ENCODE measurements at places on chromosomes 16 and 17.

DNA sequence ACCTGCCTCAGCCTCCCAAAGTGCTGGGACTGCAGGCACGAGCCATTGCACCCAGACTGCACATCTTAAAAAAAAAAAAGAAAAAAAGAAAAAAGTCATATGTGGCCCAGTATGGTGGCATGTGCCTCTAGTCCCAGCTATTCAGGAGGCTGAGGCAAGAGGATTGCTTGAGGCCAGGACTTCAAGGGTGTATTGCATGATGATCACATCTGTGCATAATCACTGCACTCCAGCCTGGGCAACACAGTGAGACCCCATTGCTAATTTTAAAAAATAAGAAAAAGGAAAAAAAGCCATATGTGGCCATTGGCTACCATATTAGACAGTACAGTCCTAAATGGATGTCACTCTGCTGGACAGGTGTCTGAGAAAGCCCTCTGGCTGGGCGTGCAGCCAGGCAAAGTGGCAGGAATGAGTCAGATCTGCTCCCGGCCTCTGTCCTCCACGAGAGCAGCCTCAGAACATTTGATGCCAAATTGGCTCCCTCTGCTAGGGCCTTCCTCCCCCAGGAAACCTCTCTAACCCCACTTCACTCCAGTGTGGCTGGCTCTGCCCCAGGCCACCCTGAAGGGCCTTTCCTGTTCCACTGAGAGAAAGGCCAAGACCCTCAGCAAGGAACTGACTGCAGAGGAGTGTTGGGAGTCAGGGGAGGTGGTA lies 14.7 kb downstream of the CA7 start:
- no peak overlapping the region for H3K4me3 ChIP-seq
- H3K27me3 ChIP-seq: peaks cover 3% of the 10 kb centered on the region
- H3K4me1 ChIP-seq: peaks cover 4% of the 10 kb centered on the region
- DNase-seq: peak; percentile 50
- no peaks in the 10 kb centered on the region for H3K36me3 ChIP-seq
- H3K27ac ChIP-seq: no peak overlapping the region

DNA sequence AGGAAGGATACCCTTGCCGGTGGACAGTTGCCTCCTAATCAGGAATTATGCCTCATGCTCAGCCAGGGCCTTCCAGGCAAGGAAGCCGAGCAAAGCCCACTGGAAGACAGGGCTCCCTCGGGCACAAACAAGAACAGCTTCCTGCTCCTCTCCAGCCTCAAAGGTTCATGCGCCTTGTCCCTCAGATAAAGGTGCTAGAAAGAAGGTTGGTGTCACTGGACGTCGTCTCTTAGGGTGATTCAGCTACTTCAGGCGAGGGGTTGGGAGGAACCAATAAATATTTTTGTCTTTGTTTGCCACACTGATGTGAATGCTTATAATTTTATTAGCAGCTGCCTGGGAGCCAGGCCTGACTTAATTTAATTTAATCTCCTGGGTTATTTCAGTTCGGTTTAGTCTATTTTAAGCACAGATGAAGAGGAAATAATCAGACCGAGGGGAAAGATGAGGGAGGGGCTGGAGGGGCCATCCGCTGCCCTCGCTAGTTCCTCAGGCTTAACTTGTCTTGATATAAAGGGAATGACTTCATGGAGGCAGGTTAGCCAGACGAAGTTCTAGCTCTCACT lies 171.8 kb upstream of the CACNG5 start:
- H3K4me1 ChIP-seq: peaks cover 6% of the 10 kb centered on the region
- no peaks in the 10 kb centered on the region for H3K27me3 ChIP-seq
- peaks cover 18% of the 10 kb centered on the region for H3K36me3 ChIP-seq
- H3K27ac ChIP-seq: no peak overlapping the region

- H3K36me3 ChIP-seq: peaks cover 30% of the 10 kb centered on the region
- no peaks in the 10 kb centered on the region for H3K27me3 ChIP-seq
- H3K27ac ChIP-seq: no peak overlapping the region
- no peak overlapping the region for H3K4me3 ChIP-seq
- peak; percentile 15 for DNase-seq
- peaks cover 13% of the 10 kb centered on the region for H3K4me1 ChIP-seq
Measured at GRCh38 chr17:27319541-27320221, 25.8 kb downstream of the WSB1 start.

GRCh38 chr17:56785997-56786680 lies 47.6 kb downstream of the C17orf67 start:
- H3K4me1 ChIP-seq: peaks cover 8% of the 10 kb centered on the region
- H3K27me3 ChIP-seq: no peaks in the 10 kb centered on the region
- H3K4me3 ChIP-seq: no peak overlapping the region

GRCh38 chr17:65297384-65297783 lies 160.2 kb downstream of the RGS9 start:
- no peak overlapping the region for H3K4me3 ChIP-seq
- peaks cover 15% of the 10 kb centered on the region for H3K27me3 ChIP-seq
- DNase-seq: no peak
- H3K4me1 ChIP-seq: peaks cover 7% of the 10 kb centered on the region
- no peaks in the 10 kb centered on the region for H3K36me3 ChIP-seq

DNA sequence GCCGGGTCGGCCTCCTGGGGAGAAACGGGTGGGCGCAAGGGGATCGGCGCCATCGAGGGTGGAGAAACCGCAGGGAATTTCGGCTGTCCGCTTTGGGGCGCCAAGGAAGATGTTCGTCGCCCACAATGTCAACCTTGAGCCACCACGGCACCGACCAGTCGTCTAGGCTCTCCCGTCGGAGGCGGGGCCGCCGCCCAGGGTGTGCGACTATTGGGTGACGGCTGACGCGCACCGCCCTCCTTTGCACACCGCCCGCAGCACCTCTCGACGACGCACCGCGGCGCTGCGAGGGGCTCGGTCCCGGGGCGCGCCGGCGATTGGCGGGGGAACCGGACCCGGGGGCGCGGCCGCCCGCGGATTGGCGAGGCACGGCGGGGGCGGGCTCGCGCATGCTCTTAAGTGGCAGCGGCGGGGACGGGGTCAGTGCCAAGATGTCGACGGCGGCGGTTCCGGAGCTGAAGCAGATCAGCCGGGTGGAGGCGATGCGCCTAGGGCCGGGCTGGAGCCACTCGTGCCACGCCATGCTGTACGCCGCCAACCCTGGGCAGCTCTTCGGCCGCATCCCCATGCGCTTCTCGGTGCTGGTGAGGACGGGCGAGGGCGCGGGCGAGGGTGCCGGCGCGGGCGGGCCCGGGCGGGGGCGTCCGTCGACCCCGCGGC lies at the start of gene NUDT16L1:
Gene NUDT16L1 (plus strand): TSS at position 267 of the 660 bp plus-strand sequence. CDS start 165 bp downstream, at position 432.
- peak within 1 kb of the TSS; percentile 48 for H3K27ac ChIP-seq
- DNase-seq: peak; percentile 95
- peaks cover 69% of the 10 kb centered on the region for H3K36me3 ChIP-seq
- H3K4me3 ChIP-seq: peak within 1 kb of the TSS; percentile 95
- no peaks in the 10 kb centered on the region for H3K27me3 ChIP-seq

GRCh38 chr17:82931699-82932517 lies 92.1 kb upstream of the ZNF750 start:
- no peak for DNase-seq
- peak overlapping the region; percentile 55 for H3K27ac ChIP-seq
- H3K4me1 ChIP-seq: peaks cover 26% of the 10 kb centered on the region
- H3K4me3 ChIP-seq: no peak overlapping the region

- H3K36me3 ChIP-seq: no peaks in the 10 kb centered on the region
- H3K27ac ChIP-seq: no peak overlapping the region
- no peak for DNase-seq
- no peak overlapping the region for H3K4me3 ChIP-seq
- peaks cover 14% of the 10 kb centered on the region for H3K27me3 ChIP-seq
- peaks cover 10% of the 10 kb centered on the region for H3K4me1 ChIP-seq
Measured at GRCh38 chr17:9897372-9897968, 7.6 kb downstream of the RCVRN start.

DNA sequence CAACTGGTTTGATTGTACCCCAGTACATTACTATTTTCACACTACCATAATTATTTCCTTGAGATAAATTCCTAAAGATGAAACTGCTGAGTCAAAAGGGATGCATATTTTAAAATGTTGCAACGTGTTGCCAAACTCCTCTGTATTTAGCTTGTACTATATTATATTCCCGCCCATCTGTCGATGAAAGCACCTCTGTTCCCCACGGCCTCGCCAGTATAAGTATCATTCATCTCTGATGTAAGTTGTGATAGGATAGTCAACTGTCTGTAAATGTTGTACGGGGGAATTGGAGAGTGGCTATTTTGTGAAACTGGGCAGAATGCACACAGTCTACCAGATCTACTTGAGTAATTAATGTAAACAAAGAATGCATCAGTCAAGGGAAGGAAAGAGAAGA lies 47.7 kb upstream of the TNRC6A start:
- no peak overlapping the region for H3K4me3 ChIP-seq
- H3K27ac ChIP-seq: no peak overlapping the region
- peaks cover 5% of the 10 kb centered on the region for H3K4me1 ChIP-seq
- H3K27me3 ChIP-seq: no peaks in the 10 kb centered on the region
- DNase-seq: peak; percentile 69

DNA sequence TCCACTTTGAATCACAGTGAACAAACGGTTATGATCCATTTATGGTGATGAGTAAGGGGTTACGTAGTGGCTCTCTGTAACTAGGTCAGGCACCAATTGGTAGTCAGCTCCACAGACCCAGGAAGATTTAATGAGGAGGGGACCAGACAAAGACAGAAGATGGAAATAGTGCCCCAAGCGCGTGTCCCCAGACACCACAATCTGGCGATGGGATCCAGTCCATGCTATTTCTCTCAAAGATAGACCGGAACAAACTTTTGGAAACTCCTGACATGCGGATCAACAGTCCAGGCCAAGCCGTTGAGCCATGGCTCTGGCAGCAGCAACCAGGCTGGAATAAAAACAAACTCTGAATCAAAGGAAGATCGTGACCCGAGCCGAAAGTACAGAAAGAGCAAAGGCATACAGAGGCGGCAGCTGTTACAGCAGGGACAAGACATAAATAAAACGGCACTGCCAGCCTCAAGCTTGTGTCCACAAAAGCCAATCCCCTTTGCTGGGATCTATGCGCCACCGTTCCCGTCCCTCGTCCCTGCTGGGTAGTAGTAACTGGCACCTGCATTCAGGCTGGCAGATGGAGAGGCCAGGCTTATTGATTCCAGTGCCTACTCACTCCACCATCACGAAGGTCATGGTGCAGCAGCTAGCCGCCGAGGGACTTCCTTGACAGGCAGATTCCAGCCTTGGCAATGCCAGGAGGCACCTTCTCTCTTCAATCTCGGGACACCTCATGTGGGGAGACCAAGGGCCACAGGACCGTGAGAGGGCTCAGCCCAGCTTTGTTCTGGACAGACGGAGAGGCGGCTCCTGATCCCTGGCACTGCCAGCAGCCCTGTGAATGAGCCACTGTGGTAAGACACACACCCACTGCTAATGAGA lies 50.2 kb downstream of the CDH11 start:
- peak overlapping the region; percentile 72 for H3K27ac ChIP-seq
- H3K4me3 ChIP-seq: peak overlapping the region; percentile 52
- peaks cover 7% of the 10 kb centered on the region for H3K36me3 ChIP-seq
- H3K27me3 ChIP-seq: no peaks in the 10 kb centered on the region
- H3K4me1 ChIP-seq: peaks cover 19% of the 10 kb centered on the region
- DNase-seq: no peak

DNA sequence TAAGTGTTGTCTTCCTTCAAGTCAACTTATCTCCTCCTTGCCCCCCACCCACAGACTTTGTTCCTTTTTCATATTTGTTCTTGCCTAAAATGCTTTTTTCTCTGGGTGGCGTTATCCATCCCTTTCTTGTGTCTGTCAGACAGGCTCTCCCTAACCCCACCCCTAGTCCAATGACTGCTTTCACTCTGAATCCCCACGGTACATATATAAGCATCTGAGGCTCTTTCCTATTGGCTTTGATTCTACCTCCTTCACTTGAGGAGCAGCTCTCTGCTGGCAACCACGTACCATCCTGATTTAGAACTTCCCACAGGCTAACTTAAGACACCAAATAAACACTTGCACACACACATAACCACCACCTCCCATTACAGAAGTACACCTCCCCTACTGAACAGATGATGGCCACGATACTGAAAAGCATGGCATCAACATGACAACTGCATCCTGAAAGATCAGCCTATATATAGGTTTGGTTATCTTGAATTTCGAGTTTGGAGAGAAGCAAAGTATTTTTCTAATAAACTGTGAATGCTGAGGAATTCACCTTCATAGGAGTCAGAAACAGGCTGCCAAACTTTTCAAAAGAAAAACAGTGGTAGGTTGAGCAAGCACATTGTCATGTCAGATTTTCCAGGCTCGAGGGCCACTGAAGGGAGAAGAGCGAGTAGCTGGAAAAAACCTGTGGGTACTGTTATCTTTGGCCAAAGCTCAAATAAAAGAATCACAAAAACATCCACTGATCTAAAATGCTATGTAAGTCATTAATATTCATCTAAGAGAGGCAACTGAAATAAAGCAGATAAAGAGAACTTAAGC lies 24.3 kb downstream of the STAT3 start:
- H3K27ac ChIP-seq: peak overlapping the region; percentile 10
- peaks cover 9% of the 10 kb centered on the region for H3K4me1 ChIP-seq
- H3K27me3 ChIP-seq: no peaks in the 10 kb centered on the region
- no peak for DNase-seq
- H3K36me3 ChIP-seq: no peaks in the 10 kb centered on the region

GRCh38 chr17:73657473-73658116 lies 13.3 kb upstream of the SDK2 start:
- peaks cover 4% of the 10 kb centered on the region for H3K27me3 ChIP-seq
- no peaks in the 10 kb centered on the region for H3K36me3 ChIP-seq
- no peaks in the 10 kb centered on the region for H3K4me1 ChIP-seq
- H3K4me3 ChIP-seq: no peak overlapping the region
- DNase-seq: peak; percentile 8

GRCh38 chr17:40306395-40306794 lies 2.6 kb upstream of the RARA start:
- H3K4me1 ChIP-seq: peaks cover 45% of the 10 kb centered on the region
- DNase-seq: no peak
- no peak overlapping the region for H3K4me3 ChIP-seq
- H3K27ac ChIP-seq: no peak overlapping the region
- no peaks in the 10 kb centered on the region for H3K27me3 ChIP-seq
- peaks cover 4% of the 10 kb centered on the region for H3K36me3 ChIP-seq

GRCh38 chr16:67897231-67897630 lies 4.2 kb downstream of the PSKH1 start:
- peaks cover 8% of the 10 kb centered on the region for H3K4me1 ChIP-seq
- H3K27me3 ChIP-seq: no peaks in the 10 kb centered on the region
- H3K4me3 ChIP-seq: no peak overlapping the region
- peak; percentile 55 for DNase-seq
- H3K36me3 ChIP-seq: no peaks in the 10 kb centered on the region
- H3K27ac ChIP-seq: no peak overlapping the region

GRCh38 chr17:40545660-40546059 lies 19.6 kb downstream of the CCR7 start:
- H3K27ac ChIP-seq: no peak overlapping the region
- no peak overlapping the region for H3K4me3 ChIP-seq
- DNase-seq: no peak
- no peaks in the 10 kb centered on the region for H3K36me3 ChIP-seq
- peaks cover 39% of the 10 kb centered on the region for H3K4me1 ChIP-seq
